ENCODE measurements at places on chromosomes 7 and 10.

- DNase-seq, result no peak
Measured at GRCh38 chr10:119468542-119469324, 73.8 kb downstream of the RGS10 start.

DNA sequence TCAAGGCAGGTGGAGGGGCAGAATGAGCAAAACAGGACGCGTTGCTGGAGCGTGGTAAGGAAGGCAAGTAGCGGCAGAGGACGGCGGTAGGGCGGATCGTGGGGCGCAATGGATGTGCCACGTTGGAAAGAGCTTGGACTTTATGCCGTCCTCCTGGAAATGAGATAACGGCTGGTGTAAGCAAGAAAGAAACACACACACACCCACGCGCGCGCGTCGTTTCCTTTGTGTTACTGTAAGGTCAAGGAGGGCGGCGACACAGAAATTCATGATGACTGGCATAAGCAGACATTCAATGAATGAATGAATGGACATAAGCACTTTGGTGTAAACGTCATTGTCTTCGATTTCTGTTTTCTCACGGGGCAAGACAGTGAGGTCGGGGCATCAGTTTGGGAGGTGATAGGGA lies 683 bp upstream of the ENTPD7 start:
- peak; percentile 25 for DNase-seq

DNA sequence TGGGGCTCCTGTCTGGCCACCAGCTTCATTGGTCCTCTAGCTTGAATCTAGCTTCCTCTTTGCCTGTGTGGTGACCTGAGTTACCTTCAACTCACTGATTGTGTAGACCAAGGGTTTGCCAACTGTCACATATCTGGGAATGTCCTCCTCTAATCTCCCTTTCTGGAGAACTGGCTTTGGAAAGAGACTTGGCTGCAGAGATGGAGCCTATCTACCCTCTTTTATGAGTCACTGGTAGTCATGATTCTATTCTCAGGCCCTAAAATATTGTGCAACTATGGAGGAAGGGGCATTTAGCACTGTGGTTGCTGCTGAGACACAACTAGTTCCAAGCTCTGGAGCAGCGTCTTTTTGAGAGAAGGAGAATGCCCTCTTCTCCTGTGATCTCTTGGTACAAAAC lies 691.3 kb downstream of the KCNMA1 start:
- DNase-seq, result no peak

DNA sequence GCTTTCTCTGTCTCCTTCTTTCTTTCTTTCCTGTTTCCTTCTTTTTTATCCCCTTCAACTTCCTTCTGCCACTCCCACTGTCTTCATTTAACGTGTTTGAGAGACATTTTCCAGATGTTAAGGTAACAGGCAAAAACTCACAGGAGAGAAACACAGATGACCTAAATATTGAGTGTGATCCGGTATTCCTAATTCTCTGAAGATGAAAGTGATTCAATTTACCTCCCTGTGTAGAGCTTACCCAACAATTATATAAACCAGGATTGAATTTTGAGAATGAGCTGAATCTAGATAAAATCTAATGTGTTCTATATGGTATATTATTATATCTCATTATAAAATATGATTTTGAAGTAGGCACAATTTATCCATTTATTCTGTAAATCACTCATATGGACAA lies 46.5 kb upstream of the RSU1 start:
- DNase-seq, result no peak

- no peak for DNase-seq
Measured at GRCh38 chr7:102147008-102147407, 139.7 kb upstream of the SH2B2 start.

- DNase-seq, result peak; percentile 7
Measured at GRCh38 chr7:155685070-155685790, 40.8 kb downstream of the RBM33 start.

GRCh38 chr7:158262284-158263109 lies 325.1 kb downstream of the PTPRN2 start:
- DNase-seq, result no peak

DNA sequence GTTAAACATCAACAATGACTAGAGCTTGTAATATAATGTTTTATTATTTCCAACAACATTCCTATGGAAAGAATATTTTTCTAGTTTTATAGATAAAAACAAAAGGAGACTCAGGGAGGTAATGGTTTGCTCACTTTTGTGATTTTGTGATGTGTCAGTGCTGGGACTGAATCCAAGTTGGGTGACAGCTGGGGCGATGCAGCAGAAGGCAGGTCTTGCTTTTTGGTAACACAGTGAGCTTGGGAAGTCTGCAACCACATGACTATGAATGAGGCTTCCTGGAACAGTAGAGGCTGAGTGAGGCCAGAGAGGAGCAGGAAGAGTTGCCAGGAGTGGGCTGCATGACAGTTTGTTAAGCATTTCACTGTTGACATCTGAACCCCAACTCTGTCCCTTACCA lies 4.9 kb upstream of the YKT6 start:
- DNase-seq, result no peak

DNA sequence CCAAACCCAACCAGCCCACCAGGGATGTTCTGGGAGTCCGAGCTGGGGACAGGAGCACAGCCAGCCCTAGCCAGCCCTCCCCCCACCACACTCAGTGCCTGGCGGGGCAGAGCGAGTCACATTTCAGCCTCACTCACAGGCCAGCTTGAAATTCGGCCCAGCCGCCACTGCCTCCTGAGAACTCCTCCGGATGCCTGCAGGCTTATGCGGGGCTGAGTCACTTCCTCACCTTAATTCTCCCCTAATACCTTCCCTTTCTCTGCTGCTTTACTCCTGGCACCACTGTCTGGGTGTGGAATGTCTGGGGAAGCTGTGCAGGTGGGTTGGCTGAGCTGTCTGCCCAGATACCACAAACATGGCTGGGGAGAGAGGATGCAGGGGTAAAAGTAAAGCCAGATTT lies 22.6 kb upstream of the DLG5 start:
- DNase-seq, result no peak

GRCh38 chr10:111177379-111177778 lies 100.5 kb downstream of the ADRA2A start:
- no peak for DNase-seq

DNA sequence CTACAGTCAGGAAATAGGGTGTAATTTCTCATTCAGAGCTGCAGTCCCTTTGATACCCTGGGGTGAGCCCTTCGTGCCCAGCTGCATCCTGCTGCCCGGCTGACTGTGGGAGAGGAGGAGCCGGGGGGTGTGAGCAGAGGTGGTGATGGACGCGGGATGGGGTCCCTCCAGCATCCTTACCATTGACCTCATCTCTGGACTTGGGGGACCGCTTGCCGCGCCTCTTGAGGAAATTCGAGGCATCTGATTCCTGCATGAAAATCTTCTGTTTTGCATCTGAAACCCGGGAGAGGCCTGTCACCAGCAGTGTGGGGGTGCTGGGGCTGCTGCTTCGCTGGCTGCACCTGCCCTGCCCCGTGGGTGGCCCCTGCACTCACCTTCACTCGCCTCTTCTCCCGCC lies 816 bp downstream of the UCMA start:
- DNase-seq, result no peak

- DNase-seq, result no peak
Measured at GRCh38 chr7:68031180-68031943, 1034.7 kb downstream of the TYW1 start.

DNA sequence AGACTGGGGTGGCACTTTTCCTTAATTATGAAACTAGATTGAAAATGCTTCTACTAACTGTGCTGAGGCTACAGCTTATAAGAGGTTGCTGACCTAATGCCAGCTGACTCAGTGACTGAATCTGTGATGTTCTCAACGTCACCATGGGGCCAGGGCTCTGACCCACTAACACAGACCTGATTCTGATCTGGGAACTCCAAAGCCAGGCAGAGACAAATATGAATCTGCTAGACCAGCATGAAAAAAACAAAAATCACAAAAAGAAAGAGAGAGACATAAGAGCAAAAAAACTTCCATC lies 16.1 kb downstream of the USP6NL start:
- no peak for DNase-seq

GRCh38 chr10:33137356-33138005 lies 179.5 kb upstream of the ITGB1 start:
- DNase-seq, result no peak

DNA sequence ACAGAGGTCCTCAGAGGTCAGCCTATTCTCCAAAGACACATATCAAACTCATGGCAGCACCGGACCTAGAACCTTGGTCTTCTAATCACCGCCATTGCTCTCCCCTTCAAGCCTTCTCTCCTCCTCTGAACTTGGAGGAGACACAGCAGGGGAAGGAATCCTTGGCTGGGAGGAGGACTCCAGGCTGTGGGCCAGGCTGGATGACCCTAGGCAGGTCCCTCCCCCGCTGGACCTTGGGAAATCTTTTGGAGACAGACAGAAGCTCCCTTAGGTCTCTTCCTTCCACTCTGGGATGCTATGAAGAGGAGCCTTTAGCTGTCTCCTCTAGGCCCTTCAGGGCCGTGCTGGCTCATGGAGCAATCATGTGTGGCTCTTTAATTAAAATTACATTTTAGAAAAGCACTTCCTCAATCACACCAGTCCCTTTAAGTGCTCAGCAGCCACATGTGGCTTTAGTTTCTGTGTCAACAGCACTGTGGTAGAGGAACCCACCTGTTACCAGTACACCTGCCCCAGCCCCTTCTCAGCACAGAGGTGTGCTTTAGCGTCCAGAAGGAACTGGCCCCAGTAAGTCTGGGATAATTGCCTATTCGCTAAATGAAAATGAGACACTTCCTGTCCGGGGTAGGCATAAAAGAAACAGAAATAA lies 238.2 kb downstream of the CELF2 start:
- DNase-seq, result no peak

GRCh38 chr7:483656-484355 lies 35.8 kb downstream of the PDGFA start:
- no peak for DNase-seq

- DNase-seq, result no peak
Measured at GRCh38 chr10:101545898-101546297, 42.2 kb downstream of the POLL start.

DNA sequence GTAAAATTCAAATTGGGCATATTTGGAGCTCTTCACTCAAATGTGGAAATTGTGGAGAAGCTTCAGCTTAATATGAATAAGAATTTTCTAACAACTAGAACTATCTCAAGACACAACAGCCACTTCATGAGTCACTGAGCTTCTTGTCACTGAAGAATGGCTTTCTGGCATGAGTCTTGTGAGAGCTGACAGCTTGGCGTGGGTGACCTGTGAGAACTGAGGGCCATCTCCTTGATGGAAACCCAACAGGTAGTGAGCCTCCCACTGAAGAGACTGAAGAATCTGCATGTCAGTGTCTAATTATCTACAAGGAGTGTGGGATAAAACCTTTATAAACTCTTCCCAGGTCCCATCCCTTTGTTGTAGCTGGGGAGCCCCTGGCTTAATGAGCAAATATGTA lies 66.0 kb downstream of the CLEC2L start:
- no peak for DNase-seq

DNA sequence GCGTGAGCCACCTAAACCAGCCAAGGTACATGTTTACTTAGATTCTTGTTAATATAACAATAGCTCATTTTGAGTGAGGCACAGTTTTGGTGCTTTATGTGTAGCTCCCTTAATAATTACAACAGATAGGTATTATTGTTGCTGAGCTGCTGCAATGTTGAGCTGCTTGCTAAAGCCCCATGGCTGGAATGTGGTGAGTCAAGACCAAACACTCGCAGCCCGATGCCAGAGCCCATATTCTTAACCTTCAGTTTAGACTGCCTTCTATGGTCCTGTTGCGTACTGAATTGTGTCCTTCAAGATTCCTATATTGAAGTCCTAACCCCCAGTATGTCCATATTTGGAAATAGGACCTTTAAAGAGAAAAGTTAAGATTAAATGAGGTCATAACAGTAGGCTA lies 407.1 kb downstream of the NEBL start:
- no peak for DNase-seq

- DNase-seq, result no peak
Measured at GRCh38 chr7:137772748-137773147, 74.0 kb downstream of the DGKI start.
